ENCODE measurements at places on chromosomes 3 and 15.

GRCh38 chr3:53102601-53103147, 27.6 kb downstream of the RFT1 start:
- no peak for DNase-seq

DNA sequence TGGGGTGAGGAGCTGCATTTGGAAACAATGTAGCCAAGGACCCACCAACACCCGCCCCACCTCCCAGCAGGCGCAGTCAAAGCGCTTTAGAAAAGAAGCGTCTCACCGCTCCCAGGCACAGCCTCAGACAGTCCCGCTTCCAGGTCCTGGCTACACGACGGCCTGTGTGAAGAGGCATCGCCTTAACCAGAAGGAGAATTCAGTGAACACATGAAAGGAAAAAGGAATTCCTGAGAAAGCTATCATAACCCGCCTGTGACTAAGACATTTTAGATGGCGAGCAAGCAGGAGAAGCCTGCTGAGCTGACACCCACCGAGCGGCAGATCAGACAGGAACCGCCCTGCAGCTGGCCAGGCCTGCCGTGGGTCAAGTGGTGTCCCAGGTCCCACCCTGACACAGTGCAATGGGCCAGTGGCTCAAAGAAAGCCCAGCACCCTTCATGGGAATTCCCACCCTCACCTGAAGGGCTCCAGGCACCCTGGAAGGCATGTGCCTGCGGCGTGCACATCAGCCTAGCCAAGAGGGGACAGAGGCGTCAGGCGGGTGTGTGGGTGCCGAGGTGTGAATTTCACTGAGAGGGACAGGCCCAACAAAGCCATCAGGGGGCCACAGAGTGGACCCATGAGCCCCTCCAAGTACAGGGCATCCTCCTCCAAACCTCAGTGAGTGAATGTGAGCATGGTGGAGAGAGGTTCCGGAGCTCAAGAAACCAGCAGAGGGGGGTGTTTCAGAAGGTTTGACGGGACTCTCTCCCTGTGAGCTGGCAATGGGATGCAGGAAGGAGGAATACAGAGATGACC, 144.8 kb downstream of the NSMCE3 start:
- DNase-seq: no peak

GRCh38 chr15:35547775-35548364, 1.9 kb upstream of the DPH6 start:
- no peak for DNase-seq

DNA sequence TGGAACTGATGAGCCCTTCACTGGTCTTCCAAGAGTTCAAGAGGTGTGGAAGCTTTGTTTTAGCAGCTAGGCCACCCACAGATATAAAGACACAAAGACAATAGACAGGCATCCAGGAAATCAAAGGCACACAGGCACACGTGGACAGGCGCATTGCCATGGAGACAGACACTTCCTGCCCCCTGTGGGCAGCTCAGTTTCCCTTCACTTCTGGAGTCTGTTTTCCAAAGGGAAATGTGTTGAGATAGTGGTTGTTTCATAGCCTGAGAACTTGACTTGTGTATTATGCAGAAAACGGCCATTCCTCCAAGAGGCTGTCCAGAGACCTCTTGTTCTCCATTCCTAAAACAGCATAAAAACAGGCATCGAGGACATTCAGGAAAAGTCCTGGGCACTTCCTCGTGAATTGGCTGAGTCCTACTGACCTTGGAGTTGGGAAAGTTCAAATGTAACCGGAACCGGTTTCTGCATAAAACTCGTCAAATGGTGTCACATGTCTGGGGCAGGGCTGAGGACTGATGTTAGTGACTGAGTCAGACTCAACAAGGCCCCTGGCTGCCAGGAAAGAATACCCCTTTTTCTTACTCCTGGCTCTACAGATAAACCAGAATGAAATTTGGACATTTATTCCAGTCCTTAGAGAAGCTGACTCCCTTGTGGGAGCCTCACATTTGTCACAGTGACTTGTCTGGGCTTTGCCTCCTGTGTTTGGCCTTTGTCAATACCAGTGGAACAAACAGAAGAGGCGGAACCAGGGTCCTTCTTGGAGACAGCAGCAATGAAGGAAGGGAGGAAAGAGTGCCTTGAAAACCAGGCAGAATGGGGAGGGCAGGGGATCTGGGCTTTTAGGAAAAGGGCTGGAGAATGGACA, 1.3 kb downstream of the ALPK3 start:
- no peak for DNase-seq

DNA sequence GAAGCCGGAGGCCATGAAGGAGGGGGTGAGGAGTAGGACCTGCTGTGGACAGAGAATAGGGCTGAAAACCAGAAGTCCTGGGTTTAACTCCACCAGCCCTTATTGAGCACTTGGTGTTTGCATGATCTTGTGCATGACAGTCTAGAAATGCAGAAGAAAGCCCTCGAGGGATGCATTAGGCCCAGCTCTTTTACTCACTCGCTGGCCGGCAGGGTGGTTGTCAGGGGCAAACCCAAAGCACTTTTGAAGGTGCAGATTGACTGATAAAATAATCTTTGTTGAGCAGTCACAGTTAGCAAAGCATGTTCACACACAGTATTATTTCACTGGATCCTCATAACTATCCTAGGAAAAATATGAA, 55.3 kb downstream of the CORO2B start:
- no peak for DNase-seq

- no peak for DNase-seq
These were observed 41.5 kb upstream of the RAB6B start for GRCh38 chr3:133937061-133937686.

DNA sequence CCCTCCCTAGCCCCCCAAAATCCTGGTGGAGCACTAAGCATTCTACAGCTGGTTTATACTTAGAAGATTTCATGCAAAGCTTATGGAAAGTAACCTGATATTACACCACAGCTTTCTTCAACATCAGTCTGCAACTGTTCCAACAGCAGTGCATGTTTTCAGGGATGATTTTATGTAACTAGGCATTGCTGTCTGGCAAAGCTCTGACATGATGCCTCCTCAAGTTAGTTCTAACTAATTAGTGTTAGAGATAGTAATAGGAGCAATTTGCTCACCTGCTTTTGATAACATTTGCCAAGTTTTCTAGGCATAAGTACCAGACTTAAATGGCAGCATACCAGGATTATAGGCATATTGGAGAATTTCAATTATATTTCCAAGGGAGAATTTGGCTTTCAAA, 330.3 kb upstream of the SGO1 start:
- no peak for DNase-seq

- DNase-seq: no peak
These were observed 1.5 kb upstream of the U2SURP start for GRCh38 chr3:142999881-143000280.

GRCh38 chr3:16528581-16528993, 15.1 kb upstream of the RFTN1 start:
- no peak for DNase-seq

- no peak for DNase-seq
These were observed 24.8 kb downstream of the PSTPIP1 start for GRCh38 chr15:77019521-77020331.

DNA sequence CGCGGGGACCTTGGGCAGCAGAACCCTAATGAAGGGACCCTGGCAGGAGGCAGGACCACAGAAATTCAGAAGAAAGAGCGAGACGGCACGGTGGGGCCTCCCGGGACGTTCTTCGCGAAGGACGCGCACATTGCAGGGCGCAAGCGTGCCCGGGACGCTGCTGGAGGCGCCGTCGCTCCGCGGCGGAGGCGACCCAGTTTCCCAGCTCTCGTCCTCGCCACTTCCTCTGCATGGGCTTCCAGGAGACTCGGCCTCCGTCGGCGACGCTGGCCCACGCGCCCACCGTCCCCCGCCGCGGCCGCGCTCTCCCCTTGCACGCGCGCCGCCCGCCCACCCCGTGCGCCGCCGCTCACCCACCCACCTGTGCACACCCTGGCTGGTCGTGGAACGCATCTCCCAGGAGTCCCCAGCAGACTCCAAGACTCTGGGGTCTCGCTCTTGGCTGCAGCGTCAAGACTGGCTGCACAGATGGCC, 31.8 kb upstream of the SMAD3 start:
- DNase-seq: no peak

- DNase-seq: no peak
These were observed 766 bp upstream of the EMC4 start for GRCh38 chr15:34223904-34224596.

DNA sequence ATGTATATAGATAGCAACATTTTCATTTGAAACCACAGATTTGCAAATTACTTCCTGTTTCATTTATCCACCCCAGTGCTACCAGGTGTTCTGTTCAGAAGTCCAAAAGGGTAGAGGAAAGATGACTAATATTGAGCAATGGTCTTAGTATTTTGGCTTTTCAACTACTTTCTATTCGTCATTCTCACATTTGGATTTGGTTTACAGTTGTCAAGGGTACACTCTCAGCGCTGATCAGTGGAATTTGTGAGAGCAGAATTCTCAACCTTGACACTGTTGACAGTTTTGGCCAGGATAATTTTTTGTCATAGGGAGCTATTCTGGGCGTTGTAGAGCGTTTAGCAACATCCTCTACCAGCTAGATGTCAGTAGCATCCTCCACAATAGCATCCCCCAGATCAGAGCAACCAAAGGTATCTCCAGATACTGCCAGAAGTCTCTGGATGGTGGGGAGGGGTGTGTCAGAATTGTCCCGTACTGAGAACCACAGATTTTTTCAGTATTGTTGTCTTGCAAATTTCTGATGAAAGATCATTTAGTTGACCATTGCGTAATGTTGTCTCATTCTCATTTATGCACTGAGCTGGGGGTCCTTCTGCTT, 4.2 kb downstream of the HMCES start:
- no peak for DNase-seq

Measured in activated CD4-positive, CD25-positive, alpha-beta regulatory T cell (primary cell).